ENCODE measurements at places on chromosomes 12 and 14.

- no peak for DNase-seq
Measured at GRCh38 chr14:51458563-51458955, 193.2 kb upstream of the FRMD6 start.

DNA sequence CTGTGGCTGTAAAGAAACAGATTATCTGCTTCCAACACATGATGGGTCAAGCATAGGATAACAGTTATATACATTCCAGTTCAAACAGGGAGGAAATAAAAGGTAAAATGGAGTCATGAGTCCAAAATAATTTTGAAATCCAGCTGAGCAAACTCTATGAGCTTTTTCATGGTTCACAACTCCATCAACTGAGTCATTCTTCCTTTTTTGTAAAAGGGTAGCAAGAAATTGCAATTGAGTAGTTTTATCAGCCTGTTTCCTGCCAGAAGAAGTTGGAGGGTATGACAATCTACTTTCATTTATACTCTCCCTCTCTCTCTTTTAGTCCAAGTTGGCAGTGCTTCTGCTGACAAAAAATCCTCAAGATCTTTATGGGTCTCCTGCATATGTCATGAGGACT is 95.6 kb downstream of the CPNE8 start:
- no peak for DNase-seq

- DNase-seq: no peak
Measured at GRCh38 chr12:47885012-47885501, 19.7 kb downstream of the VDR start.

DNA sequence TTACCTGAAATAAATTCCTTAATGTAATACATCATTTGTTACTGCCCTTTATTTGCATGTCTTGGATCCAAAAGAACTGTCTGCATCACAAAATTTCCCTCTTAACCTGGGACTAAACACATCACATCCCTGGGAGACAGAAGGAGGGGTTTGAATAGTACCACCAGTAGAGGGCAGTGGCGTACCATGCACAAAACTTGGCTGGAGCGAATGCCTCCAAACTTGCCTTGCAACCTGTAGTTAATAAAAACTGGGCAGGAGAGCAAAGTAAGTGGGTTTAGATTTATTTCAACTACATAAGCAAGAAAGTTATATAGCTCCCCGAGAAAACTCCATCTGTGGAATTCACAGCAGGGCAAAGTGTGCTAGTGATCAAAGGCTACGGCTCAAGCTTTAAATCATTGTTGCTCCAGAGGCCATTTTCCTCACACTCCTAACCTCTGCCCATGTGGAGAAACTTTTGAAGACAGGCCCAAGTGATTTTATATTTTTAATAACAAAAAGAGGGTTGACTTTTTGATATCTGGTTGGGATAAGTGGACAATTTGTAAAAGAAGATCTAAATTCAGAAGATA is 1176.7 kb upstream of the SEL1L start:
- peak; percentile 8 for DNase-seq

DNA sequence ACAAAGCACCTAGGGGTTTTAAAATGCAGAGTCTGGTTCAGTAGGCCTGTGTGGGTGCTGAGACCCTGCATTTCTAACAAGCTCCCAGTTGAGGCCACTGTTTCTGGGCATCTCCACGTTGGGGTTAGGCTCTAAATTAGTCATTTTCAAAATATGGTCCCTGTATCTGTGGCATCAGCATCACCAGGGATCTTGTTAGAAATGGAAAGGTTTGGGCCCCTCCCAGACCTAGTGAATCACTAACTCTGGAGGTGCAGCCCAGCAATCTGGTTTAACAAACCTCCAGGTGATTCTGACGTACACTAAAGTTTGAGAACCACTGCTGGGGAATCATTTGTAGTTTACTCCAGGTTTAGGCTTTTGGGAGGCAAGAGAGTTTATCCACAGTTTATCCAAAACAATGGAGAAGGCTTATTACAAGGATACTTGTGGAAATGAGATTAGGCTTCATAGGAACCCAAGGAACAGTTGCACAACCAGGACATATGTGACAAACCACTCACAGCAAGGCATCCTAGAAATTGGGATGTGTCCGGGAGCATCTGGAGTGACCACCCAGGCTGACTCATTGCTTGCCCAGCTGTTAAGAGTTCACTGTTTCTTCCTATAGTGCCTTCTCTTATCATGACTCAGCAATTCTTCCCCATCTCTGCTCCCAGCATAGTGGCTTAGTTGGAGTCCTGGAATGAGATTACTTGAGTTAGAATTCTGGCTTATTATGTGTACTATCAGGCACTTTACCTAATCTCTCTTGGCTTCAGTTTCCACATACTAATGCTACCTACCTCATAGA is 71.6 kb upstream of the STXBP6 start:
- DNase-seq: no peak

DNA sequence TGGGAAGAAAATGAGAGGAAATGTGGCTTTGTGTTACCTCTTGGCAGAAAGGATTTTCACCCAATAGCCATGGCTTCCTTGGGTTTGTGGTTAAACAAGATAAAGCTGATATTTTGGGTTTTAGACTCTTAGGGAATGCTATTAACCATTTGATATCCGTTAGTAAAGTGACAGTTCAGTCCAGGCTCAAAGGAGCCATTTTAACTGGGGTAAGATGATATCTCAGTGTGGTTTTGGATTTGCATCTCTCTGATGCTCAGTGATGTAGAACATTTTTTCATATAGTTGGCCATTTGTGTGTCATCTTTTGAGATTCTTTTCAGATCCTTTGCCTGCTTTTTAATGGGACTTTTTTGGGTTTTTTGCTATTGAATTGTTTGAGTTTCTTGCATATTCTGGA is 30.1 kb downstream of the IFT43 start:
- DNase-seq: no peak

- no peak for DNase-seq
Measured at GRCh38 chr14:100450736-100451135, 127.6 kb downstream of the SLC25A47 start.

- no peak for DNase-seq
Measured at GRCh38 chr14:89748004-89748403, 206.5 kb downstream of the EFCAB11 start.

- no peak for DNase-seq
Measured at GRCh38 chr12:3030821-3031429, 46.3 kb upstream of the TSPAN9 start.

- no peak for DNase-seq
Measured at GRCh38 chr12:574475-575128, 88.6 kb downstream of the NINJ2 start.

- DNase-seq: no peak
Measured at GRCh38 chr12:41184864-41185263, 3.3 kb upstream of the PDZRN4 start.

GRCh38 chr14:24443053-24443665 is 583 bp upstream of the SDR39U1 start:
- DNase-seq: no peak

DNA sequence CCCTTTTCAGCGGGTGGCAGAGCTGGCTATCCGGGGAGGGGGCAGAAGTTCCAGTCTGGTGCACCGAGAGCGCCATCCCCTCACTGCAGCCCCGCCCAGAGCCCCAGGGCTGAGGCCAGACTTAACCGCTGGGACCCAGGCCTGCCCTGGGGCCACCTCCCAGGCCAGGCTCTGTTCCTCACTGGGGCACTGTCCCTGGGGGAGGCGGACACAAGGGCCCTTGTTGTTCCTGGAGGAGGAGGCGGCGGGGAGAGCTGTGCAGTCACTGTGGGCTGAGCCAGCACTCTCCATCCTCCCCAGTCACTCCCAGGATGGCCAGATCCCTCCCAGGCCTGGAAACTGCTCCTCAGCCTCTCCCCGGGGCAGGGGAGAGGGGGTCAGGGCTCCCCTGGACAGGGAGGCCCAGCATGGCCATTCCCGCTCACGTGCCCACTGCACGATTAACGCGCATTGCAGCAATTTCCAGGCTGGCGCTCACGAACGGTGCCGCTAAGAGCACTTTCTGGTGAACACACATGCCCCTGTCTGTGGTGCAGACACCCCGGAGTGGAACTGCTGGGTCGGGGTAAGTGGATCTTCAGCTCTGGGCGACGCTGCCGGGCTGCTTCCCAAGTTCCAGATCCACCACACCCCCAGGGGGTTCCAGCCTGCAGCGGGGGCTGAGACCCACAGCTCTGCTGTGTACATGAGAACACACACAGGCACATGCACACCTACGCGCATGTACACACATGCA is 89.8 kb upstream of the SFSWAP start:
- DNase-seq: no peak

DNA sequence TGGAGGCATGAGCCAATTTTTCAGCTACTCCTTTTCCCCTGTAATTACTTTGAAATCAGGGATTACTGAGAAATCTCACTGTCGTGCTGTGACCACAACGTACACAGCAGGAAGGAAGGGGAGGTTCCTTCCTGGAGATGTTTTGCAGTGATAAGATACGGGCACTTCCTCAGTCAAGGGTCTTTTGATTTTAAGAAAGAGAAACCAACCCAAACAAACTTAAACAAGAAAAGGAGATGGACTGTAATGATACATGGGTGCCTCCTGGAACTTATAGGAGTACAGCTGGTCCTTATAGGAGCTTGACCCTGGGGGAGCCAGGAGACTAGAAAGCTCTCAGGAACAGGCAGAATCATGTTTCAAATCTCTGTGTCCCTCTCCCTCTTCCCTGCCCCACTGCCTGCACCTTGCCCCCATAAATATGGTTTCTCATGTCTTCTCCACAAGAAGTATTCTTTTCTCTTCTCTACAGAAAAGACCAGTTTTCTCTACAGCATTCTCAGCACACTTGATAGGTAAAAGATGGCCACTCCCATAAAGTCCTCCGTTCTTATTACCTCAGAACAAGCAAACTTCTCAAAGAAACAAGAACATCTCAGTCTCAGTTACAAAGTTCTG is 281.1 kb upstream of the AMIGO2 start:
- no peak for DNase-seq

- DNase-seq: no peak
Measured at GRCh38 chr12:62588916-62589315, 122.3 kb downstream of the MON2 start.

DNA sequence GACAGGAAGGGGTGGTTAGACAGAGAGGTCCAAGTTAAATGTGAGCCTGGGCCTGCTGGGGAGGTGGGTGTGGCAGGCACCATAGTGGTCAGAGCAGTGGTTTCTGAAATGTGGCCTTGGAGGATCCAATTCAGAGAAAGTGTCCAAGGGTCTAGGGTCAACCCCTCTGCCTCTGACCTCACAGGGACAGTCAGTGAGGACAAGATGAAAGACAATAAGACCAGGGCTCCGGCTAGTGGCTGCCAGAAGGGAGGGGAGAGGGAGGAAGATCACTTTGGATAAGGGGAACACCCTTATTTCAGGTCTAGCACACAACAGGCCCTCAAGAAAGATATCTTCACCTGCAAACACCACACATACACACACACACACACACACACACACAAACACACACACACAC is 335.1 kb downstream of the MED13L start:
- DNase-seq: no peak

DNA sequence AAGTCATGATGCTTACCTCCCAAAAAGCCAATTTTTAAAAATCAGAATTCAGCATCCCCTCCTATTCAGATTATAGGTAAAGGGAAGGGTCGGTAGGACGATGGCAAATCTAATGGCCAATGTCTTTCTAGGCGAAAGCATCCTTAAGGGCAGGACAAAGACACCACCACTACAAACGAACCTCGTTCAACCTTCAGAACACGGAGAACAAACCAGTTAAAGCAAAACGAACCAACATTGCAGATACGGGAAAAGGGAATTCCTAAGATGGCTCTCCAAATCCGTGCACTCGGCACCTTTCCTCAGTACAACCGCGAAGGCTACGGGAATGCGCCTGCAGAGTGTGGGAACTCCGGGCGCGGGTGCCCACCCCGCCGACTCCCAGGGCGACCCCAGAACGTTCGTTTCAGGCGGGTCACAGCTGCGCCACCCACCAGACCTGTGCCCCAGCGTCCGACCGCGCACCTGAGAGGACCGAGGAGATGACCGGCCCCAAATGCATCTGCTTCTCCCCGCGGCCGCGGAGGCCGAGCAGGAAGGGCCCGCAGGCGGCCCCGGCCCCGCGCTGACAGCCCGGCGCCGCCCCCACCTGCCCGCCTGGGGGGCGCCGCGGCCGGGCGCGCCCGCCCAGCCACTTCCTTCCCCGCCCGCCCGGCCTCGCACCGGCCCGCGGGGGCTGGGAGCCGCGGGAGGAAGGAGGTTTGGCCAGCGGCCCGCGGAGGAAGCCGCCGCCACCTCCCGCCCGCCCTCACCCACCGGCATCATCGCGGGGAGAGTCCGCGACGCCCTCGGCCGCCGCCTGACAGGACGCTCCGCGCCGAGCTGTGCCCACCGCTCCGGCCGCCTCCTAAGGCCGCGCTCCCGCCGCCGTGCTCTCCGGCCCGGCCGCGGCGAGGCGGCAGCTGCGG is 578 bp downstream of the PPP1R13B start:
- DNase-seq: peak; percentile 53

DNA sequence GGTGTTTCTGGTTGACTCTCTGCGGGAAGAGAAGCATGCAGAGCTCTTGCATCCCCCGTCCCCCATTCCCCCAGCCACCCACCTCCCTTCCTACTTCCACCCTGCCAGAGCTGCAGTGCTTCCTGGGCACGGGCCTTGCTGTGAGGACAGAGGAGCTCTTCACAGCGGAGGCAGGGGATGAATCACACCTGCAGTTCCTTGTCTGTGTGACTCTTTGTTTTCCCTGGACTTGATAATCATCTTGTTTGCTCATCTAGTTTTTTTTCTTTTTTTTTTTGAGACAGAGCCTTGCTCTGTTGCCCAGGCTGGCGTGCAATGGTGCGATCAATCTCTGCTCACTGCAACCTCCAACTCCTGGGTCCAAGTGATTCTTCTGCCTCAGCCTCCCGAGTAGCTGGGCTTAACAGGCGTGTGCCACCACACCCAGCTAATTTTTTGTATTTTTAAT is 27.8 kb downstream of the ANKRD9 start:
- no peak for DNase-seq

GRCh38 chr12:93785249-93786010 is 108.3 kb downstream of the CRADD start:
- no peak for DNase-seq

- no peak for DNase-seq
Measured at GRCh38 chr14:34502545-34503225, 36.8 kb downstream of the EAPP start.

- DNase-seq: no peak
Measured at GRCh38 chr12:17950898-17951297, 139.1 kb downstream of the RERGL start.

DNA sequence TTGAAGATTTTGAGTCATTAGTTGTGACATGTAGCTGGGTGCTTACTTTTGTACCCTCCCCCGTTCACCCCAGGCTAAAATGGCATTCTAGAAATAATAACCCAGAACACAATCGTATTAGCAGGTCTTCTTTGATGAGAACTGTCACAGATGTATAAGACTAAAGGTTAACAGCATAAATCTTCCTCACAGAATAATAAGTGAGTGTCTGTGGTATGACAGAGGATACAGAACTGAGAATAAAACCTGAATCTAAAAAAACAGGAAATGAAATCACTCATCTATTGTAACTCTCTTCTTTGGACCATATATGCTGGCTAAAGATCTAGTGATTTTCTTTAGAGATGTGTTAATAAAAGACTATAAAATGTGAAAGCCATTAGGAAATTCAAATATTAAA is 746.6 kb downstream of the LRFN5 start:
- DNase-seq: no peak

Data from GM12891 (cell line).